Stimulated activated CD8-positive, alpha-beta memory T cell treated with anti-CD3 and anti-CD28 coated beads, Interleukin-15, amount 100 ng/mL, for 4 hours (primary cell): ENCODE measurements at places on chromosomes 2 and 18.

DNA sequence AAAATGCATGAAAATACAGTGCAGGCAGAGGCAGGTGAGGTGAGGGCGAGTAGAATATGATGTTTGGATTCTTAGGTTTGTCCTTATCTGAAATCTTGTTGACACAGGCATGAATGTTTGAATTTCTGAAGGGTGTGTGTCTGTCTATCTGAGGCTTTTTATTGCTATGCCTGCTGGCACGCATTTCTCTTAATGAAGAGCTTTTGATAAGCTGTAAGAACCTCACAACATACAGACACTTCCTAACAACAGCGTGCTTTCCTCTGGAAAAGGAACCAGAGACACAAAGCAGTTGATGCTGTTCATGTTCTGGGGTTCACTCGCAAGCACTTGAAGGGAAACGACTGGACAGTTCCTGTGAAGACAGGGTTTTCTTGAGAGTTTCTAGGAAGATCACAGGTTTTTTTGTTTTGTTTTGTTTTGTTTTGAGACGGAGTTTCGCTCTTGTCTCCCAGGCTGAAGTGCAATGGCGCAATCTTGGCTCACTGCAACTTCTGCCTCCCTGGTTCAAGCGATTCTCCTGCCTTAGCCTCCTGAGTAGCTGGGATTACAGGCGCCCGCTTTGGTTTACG is 33.3 kb upstream of the CABLES1 start:
- DNase-seq, result no peak

- DNase-seq, result no peak
These were observed 13.4 kb downstream of the BCL11A start for GRCh38 chr2:60540074-60540473.

- DNase-seq, result no peak
These were observed 70.8 kb downstream of the QPCT start for GRCh38 chr2:37415128-37415820.

- no peak for DNase-seq
These were observed 52.9 kb downstream of the NR4A2 start for GRCh38 chr2:156279446-156280150.

DNA sequence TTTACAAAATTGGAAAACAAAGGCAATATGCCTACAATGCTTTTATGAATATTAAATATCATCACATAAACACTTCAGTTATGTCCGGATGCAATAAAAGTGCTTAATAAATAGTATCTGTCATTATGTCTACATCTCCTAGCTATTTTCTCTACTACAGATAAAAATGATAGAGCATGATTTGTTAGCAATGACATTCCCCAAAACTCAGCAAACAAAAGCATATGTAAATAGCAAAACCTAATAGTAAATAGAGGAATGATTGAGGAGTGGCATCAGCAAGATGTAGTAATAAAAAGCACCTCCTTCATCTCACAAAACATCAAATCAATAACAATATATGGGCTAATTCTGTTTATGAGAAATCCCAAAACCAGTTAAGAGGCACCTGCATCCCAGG is 46.5 kb upstream of the COL5A2 start:
- no peak for DNase-seq

DNA sequence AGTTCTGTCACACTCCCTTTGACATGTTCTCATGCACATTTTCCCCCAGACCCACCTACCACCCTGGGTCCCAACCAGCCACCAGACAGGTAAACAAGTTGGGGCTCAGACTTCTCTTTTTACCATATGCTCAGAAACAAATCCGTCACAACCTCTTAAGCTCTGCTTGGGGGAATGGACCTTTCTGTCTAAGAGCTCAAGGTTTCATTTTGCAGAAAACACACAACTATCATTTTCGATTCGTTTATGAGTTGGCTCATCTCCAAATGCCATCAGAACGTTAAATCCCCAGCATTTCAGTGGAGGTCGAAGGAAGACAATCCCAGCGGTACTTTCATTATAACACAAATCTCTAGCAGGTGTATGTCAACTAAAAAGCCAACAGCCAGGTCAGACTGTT is 30.6 kb upstream of the NCK2 start:
- DNase-seq, result no peak

GRCh38 chr18:59359576-59359952 is 499 bp upstream of the LMAN1 start:
- no peak for DNase-seq

- DNase-seq, result no peak
These were observed 20.2 kb downstream of the CRACDL start for GRCh38 chr2:98915751-98916358.

- no peak for DNase-seq
These were observed 150.2 kb upstream of the KLHL14 start for GRCh38 chr18:32922951-32923430.

GRCh38 chr18:34158881-34159690 is 65.6 kb downstream of the NOL4 start:
- DNase-seq, result no peak

DNA sequence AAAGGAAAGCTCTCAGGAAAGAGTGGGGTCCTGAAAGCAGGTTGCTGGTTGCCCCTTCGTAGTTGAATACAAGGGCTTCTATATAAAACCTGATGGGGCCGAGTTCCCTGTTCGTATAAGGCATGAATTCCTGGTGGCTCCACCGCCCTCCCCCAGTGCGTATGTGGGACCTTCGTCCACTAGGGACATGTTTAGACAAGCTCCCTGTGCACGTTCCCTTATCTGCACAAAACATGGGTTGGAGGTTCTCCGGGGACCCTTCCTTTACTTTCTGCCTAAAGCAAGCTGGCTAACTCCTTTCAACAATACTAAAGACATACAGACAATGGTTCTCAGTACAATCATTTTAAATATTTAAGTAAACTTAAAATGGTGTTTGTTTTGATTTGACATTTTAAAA is 8.0 kb downstream of the CLUL1 start:
- DNase-seq, result no peak

DNA sequence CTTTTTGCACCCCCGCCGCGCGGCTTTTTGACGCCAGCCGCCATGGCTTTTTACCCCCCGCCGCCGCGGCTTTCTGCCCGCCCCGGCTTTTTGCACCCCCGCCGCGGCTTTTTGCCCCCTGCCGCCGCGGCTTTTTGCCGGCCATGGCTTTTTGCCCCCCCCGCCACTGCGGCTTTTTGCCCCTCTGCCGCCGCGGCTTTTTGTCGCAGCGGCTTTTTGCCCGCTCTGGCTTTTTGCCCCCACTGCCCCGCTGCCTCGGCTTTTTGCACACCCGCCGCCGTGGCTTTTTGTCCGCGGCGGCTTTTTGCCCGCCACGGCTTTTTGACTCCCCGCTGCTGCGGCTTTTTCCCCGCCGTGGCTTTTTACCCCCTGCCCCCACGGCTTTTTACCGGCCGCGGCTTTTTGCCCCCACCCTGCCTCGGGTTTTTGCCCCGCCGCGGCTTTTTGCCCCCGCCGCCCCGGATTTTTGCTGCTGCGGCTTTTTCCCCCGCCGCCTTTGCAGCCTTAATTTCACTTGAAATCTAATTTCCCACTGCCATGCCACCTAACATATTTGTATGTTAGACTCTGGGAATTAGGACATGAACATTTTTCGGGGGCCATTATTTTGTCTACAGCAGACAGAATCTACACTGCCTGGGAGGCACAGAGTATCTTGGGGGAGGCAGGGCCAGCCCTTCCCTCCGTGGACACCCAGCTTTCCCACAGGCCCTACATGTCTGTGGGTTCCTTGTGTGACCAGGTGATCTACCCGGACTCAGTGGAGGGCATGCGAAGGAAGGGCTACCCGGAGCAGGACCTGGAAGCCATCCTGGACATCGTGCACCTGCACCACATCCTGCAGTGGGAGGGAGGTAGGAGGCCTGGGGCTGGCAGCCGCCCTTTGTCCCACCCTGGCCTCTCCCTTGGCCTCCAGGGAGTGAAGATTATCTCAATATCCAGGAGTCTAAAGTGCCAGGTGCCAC is 3031.0 kb upstream of the TEKT4 start:
- no peak for DNase-seq

- DNase-seq, result no peak
These were observed 88.8 kb downstream of the VWA3B start for GRCh38 chr2:98175811-98176210.

- DNase-seq, result no peak
These were observed 3.6 kb downstream of the EIF5B start for GRCh38 chr2:99340669-99341236.

GRCh38 chr18:21979171-21979560 is 190.2 kb upstream of the GATA6 start:
- DNase-seq, result no peak

DNA sequence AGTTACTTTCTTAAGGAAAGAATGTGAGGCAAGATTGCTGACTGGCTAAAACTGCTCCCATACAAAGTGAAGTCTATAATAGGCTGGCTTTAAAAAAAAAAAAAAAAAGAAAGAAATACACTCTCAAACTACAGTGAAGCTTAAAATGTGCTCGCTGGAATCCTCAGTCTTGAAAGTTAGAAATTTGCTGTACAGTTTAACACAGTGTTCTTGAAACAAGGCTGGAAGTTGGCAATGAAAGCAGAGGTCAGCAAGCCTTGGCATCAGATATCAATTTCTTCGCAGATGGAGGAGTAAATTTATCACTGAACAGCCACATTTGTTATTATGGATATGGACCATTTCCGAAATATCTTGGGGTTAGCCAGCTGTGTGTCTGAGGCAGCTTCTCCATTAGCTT is 392.9 kb downstream of the ZNF516 start:
- DNase-seq, result no peak

DNA sequence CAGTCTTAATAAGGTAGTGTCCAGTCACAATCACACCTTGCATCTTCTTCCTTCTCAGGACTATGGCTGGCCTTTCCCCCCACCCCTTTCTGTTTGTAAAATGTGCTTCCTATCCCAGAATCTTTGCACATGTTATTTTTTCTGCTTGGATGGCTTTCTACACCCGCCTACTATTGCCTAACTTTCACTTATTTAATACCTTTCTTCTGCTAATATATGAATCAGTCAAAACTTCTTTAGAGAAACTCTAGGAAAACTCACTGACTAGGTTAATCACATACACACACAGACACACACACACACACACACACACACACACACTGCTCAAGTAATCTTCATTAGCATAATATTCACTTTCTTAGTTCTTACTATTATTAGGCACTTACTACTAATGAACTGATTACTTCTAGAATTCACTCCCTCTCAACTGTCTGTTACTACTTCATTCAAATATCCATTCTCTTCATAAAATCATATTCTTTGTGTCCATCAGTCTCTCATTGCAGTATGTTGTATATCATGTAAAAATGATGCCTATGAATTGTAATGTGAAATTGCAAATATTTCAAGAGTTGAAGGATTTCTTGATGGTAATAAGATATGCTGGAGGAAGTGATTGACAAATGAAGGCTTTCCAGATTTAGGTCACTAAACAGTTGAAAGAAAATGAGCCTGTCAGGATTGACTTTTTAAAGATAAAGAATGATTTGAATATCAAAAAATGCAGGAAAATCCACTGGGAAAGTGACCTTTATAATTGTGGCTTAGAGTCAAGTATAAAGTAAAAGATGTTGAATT is 51.2 kb downstream of the CLIP4 start:
- no peak for DNase-seq

DNA sequence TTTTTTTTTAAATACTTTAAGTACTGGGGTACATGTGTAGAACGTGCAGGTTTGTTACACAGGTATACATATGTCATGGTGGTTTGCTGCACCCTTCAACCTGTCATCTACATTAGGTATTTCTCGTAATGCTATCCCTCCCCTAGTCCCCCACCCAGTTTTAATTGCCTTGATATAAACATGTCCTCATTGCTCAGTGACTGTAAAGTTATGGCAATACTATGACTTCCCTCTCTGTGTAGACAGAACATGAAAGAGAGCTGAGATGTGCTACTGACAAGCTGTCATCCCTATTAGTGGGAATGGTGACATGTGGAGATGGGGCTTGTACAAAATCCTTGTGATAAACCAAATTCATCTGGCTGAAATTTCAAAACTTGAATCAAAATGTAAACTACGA is 449.7 kb upstream of the TRIB2 start:
- DNase-seq, result no peak

GRCh38 chr18:55552526-55553189 is 35.3 kb downstream of the TCF4 start:
- no peak for DNase-seq

DNA sequence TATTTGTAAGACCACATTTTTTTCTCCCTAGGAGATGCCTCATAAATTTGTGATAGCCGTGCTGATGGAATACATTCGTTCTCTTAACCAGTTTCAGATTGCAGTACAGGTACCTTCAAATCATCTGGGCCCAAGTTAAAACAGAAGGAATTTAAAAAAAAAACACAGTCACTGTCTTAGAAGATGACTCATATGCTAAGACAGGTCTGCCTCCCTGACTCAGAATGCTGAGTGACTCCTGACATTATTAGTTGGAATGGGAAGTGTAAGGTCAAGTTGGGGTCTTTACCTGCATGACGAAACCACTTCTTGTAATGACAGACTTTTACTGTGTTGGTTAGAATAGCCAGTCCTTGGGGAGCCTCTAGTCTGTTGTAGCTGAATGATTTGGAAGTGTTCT is 26.3 kb downstream of the RMC1 start:
- no peak for DNase-seq

DNA sequence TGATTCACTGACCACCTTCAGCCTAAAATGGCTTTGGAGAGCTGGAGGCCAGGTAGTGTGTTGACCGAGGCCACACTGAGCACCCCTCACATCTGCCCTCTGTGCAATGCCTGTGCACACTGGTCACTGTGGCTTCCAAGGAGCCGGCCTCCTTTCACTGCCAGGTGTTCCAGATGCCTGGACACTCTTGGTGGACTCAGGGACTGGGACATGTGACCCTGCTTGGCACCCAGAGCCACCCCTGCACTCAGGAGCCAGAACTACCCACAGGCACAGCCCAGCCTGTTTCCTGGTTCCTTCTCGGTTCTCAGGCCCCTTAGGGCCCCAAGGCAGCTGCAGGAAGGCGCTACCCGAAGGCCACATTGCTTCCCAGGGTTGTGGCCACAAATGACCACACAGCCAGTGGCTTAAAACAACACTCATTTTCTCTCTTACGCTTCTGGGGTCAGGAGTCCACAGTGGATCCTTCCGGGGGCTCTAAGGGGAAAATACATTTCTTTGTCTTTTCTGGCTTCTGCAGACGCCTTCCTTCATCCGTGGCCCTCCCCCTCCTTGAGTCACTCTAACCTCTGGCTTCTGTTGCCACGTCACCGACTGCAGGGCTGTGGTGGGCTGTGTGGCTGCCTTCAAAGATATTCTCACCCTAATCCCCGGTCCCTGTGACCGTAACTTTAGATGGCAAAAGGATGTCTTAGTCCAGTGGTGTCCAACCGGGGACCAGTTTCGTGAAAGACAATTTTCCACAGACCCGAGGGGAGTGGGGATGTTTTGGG is 78.6 kb downstream of the ASB1 start:
- no peak for DNase-seq

GRCh38 chr18:58808349-58808748 is 56.3 kb upstream of the ZNF532 start:
- no peak for DNase-seq

DNA sequence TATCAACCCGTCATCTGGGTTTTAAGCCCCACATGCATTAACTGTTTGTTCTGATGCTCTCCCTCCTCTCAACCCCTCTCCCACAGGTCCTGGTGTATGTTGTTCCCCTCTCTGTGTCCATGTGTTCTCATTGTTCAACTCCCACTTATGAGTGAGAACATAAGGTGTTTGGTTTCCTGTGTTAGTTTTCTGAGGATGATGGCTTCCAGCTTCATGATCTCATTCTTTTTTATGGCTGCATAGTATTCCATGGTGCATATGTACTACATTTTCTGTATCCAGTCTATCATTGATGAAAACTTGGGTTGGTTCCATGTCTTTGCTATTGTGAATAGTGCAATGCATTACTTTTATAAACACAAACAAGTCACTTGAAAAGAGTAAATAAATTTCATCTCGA is 7.0 kb upstream of the INPP1 start:
- DNase-seq, result no peak

GRCh38 chr2:132384491-132385151 is 32.0 kb upstream of the GPR39 start:
- DNase-seq, result no peak
